ENCODE measurements at places on chromosomes 16 and 17.
A peak's percentile ranks its signal among the peaks of the same experiment; 100 is the strongest.

DNA sequence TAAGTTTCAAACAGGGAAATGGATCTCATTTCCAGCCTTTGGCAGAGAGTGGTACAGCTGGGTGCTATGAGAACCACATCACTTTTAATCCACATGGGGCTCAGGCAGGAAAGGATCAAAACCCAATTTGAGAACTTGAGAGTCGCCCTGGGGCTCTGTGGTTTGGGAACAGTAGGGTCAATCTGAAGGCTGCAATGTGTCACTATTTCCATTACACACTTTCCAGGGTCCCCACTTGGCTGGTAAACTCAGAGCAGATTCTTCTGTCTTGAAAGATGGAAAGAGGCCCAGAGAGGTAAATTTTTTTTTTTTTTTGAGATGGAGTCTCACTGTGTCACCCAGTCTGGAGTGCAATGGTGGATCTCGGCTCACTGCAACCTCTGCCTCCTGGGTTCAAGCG is 6.7 kb upstream of the HIGD1B start:
- no peak for DNase-seq

DNA sequence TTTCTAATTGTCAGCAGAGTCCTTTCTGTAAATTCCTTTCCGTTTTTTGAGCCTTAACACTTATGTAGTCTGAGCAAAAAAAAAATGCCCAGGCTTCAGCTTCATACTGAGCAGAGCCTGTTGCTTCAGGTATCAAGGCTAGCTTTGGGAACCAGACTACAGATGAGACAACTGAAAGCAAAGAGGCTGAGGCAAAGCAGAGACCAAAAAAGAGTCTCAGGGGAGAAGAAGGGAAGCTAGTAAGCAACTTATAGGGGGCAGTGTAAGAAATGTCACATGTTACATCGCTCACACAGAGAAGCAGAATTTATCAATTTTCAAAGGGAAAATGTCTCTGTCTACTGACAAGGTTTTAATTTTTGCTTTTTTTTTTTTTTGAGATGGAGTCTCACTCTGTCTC is 3.3 kb downstream of the HASPIN start:
- no peak for DNase-seq

- no peak for DNase-seq
Observed at GRCh38 chr16:31707743-31708335, 165.8 kb upstream of the ZNF267 start.

DNA sequence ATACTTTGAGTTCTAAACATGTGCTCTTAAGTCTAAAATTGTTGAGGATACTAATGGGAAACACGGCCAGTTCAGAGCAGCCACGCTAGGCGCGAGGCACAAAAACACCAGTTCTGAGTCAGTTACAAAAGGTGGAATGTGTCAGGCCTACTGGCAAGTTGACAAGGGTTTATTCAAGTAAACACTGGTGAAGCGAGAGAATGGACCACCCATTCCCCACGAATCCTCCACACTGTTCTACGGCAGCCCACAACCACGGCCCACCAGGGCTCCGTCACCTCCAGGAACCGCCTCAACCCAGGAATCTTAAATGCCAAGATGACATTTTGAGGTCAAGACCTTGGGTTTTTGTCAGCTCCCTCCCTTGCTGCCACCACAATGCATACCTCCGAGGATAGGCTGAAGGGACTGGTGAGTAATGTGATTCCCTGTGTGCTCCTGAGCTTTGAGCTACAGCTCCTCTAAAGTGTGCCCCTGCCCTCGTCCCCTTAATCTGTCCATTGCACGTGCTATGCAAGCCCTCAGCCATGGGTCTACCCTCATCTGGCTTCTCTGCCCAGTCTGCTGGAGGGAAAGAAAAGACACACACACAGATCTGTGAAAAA is 28.5 kb upstream of the TRAP1 start:
- no peak for DNase-seq

DNA sequence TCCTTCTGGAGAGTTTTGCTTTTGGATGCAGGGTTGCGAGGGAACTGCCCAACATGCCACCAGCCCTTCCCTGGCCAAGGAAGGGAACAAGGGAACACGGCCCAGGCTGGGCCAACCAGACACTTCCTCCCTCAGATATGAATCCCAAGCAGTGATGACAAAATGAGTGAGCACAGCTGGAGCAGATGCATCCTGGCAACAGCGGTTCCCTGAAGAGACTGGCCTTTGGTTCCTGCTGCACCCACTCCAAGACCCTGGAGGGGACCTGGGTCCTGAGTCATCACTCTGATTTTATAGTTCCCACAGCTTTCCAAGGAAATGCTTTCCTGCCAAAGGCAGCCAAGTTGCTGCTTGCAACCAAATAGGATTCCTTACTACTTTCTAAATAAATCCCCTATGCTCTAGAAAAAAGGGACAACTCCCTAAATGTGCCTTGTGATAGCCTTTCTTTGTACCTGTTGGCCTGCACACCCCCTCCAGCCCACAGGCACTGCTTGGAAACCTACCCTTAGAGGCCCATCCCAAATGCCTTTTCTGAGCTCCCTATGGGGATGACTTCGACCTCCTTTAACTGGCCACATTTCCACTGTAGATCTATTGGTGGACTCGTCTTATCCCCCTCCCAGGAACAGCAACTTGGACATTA is 5.3 kb downstream of the ST3GAL2 start:
- DNase-seq, result no peak

- DNase-seq, result no peak
Observed at GRCh38 chr16:4811773-4812172, 9.3 kb upstream of the ROGDI start.

DNA sequence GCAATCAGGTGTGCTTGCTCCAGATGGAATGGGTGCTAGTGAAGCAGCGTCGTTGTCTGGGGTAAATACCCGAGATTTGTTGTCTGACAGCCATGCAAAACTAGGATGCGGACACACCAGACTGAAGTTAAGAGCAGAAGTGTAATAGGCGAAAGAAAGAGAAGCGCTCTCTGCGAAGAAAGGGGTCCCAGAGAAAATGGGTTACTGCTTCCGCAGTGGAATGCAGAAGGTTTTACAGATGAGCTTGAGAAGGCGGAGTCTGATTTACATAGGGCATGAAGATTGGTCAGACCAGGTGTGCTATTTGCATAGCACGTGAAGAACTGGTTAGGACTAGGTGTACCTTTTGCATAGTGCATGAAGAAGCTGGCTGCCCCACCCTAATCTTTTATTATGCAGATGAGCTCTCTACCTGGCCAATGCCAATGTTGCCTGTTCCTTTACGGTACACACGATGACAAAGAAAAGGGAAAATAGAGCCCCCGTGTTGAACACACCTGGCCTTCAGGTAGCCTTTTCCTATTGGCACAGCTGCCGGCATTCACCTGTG is 32.0 kb upstream of the SNN start:
- peak; percentile 92 for DNase-seq

DNA sequence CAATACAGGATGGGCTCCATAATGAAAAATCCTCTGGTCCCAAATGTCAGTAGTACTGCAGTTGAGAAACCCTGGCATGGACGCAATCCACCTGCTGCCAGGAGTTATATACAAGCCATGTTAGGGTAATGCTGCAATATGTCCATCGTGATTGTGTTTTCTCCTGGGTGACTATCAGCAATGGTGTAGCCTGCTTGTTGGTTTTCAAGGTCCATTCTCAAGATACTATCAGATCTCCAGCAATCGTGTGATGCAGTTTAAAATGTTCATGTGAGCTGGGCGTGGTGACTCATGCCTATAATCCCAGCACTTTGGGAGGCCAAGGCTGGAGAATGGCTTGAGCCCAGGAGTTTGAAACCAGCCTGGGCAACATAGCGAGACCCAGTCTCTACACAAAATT is 24.0 kb downstream of the ABCC1 start:
- no peak for DNase-seq

DNA sequence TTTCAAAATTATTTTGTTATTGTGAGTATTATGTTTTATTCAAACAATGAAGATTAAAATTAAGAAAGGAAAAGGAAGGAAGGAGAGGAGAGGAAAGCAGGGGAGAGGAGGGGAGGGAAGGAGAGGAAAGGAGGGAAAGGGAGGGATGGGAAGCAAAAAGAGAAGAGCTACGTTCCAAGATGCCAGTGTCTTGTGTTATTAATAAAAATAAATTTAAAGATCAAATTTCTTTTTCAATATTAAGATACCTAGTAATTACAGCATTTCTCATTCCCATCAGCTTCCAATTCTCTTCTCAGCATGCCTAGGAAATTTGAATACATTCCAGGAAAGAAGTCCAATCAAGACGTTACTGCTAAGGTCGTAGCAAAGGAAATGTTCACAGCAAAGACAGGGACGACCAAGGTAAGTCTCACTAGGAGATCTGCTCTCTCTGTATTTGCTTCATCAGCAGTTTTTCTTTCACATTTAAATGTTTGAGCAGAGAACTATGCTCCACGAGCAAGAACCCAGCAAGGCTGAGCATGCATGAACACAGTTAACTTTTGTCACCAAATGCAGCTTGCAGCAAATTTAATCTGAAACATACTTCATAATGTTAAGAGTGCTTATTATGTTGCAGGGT is 63.3 kb upstream of the HLF start:
- DNase-seq, result no peak

DNA sequence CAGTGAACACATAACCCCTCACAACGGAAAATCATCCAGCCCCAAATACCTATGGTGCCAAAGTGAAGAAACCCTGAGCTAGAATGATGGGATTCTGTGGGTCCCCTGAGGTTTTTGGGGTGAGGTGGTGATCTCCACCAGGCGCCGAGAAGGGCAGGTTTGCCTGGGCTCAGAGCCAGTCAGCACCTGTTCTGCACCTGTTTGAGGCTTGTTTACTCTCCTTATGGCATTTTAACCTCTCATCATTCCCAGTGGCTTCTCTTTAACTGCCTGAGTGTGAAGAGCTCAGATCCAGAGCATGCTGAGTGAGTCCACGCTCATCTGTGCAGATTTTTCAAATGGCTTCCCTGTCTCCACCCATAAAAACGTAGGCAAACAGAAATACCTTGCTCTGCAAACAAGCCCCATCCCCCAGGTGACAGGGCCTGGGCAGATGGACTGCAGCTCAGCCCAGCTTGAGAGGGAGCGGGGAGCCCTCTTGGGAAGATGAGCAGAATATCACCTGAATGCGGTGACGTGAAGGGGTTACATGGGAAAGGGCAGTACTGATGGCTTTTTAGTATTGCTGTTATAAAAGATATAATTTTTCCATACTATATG is 40.1 kb upstream of the CLEC19A start:
- DNase-seq, result peak; percentile 90

DNA sequence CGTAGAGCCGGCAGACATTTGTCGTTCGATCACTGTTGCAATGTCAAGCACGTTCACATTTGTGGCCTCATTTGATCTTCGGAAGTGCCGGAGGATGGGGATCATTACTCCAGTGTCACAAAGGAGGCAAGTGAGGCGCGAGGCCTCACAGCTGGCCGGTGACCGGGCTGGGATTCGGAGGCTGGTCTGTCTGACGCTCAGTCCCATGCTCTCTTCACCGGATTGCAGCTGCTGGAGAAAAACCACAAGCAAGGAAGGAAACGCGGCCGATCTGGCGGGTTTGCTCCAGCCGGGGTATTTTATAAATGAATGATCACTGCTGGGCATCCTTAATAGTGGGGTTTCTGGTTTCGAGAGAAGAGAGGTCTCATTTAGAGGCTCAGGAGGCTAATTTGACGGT is 127.8 kb downstream of the OR1D5 start:
- DNase-seq, result no peak

DNA sequence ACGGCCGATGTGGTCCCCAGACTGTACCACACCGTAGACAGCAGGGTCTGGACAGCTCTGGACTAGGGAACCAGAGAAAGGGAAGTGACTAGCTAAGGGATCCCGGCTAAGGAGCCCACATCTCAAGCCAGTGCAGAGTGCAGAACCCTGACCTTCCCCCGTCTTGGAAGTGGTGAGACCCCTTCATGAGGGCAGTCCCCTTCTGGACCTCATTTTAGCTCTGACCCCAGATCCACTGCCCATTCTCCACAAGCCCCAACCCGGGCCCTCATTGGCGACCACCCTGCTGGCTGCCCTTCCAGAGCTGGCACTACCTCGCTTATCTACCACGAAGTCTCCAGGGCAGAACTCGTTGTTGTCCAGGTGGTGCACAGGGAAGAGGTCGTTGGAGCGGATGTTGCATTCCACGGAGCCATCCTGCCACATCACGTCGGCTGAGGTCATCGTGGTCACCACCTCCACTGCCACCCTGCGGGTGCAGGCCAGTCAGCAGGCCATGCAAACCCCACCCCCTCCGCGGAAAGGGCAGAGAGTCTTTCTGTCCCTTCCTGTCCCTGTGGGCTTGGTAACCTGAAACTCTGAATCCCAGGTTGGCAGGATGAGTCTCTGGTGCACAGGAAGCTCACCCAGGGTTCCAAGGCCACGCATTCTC is 14.2 kb downstream of the SPHK1 start:
- no peak for DNase-seq

DNA sequence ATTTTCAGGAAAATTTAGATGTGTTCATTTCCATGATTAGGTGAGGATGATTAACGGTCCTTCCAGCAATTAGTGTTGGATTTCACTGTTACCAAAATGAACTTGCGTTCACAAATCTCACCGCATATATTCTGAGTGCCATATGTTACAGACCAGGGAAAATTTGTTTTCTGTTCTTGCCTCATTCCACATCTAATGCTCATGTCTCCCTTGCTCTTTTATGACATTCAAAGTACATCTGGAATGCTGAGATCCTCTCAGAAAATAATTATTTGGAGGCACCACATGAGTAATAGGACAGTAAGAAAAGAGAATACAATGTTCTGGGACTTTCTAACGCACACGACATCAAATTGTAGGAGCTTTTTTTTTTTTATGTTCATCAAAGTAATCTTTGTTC is 406.5 kb downstream of the SHISA9 start:
- no peak for DNase-seq

DNA sequence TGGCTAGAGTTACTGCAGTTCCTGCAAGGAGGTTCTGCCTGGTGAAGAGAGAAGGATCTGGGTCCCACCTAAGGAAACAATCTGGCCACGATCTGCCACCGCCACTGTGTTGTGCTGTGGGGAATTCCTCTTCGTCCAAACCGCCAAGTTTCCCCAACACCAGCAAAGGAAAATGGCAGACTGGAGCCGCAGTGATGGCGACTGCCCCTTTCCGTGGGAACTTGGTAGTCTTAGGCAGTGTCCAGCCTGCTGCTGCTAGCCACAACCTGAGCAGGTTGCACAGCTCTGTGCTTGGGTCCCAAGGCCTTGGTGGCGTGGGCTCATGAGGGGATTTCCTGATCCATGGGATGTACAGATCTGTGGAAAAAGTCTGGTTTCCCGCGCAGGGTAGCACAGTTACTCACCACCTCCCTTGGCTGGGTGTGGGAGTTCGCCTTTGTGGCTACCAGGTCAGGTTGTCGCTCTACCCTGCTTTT is 28.6 kb downstream of the NFATC3 start:
- DNase-seq, result no peak

GRCh38 chr17:78736526-78737079 is 45.5 kb downstream of the CYTH1 start:
- peak; percentile 83 for DNase-seq

- no peak for DNase-seq
Observed at GRCh38 chr16:49618955-49619354, 237.0 kb downstream of the ZNF423 start.

GRCh38 chr17:81233811-81234505 is 4.9 kb downstream of the TEPSIN start:
- no peak for DNase-seq

DNA sequence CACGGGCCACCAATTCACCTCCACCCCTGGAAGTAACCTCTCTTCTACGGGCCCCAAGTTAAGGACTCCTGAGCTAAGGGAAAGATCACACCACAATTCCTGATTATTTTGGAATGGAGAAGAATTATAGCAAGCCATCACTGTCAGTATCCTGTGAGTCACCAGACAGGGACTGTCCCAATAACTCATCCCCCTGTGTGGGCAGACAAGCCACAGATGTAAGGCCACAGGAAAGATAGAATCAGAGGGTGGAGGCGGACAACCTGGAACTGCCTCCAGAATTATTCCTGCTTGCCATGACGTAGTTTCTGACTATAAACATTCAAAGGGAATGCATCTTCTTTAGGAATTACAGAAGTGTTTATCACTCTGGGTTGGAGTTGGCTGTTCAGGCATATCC is 5.8 kb upstream of the MYO1D start:
- no peak for DNase-seq

Data from NCI-H774 (cell line).